ENCODE measurements at places on chromosomes 3 and 15.

- DNase-seq: no peak
Measured at GRCh38 chr15:96171853-96172296, 158.6 kb upstream of the NR2F2 start.

DNA sequence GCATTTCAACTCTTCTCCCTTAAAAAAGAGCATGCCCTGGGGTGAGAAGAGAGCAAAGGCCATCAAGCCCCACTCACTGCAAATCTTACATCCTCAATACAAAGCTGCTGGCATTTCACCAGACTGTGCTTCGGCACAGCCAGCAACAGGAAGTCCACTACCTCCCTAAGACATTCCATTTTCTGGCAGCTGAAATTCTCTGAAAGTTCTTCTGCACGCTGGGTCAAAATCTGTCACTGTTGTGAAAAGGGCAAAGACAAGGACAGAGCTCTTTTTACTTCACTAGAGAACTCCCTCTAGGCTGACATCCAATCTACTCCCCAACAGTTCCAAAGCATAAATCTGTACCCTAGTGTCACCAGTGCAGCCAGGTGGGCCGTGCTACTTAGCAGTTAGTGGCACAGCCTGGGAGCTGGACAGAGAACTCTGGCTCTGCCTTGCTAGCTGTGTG, 6.3 kb downstream of the MTMR10 start:
- DNase-seq: peak; percentile 67

DNA sequence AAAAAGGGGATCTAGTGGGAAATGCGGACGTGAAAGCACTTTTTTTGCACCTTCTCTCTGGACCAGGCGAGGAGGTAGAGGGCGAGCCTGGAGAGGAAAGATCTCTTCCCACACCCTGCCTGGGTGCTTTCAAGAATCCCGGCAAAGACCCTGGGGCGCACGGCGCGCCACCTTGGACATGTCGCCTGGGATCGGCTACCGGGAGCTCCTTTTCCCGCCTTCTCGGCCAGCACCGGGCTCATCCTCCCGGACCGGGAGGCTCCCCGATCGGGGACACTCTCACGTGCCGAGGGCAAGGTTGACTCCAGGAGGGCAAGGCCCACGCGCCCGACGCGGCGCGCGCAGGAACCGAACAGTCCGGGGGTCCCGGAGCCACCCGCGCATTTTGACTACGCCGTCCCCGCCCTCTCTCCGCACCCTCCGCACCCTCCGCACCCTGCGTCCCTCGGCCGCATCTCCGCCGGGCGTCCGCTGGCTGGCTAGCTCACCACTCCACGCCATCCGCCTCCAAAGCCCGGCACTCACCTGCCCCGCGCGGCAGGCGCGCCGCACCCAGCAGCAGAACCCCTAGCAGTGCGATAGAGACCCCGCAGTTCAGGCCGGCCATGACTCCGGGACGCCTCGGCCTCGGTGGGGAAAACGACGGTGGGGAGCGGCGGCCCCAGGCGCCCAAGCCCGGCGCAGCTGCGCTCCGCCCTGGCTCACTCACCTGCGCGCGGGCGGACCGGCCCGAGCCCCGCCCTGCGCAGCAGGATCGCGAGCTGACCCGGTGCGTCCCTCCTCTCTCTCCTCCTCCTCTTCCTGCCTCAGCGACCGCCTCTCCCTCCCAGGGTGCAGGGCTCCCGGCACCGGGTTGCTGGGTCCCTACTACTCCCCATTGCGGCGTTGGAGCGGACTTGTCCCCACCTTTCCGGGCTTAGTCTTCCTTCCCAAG, at the start of gene CDCP1:
CDCP1 (minus strand) TSS at position 698 of the 934 bp plus-strand sequence; CDS start at position 607, 91 bp downstream.
- no peak for DNase-seq

GRCh38 chr3:121545049-121545573, 677 bp downstream of the POLQ start:
- DNase-seq: no peak

- DNase-seq: peak; percentile 89
Measured at GRCh38 chr3:50267280-50267913, 1.6 kb upstream of the SEMA3B start.

- no peak for DNase-seq
Measured at GRCh38 chr3:126867863-126868200, 115.1 kb upstream of the PLXNA1 start.

DNA sequence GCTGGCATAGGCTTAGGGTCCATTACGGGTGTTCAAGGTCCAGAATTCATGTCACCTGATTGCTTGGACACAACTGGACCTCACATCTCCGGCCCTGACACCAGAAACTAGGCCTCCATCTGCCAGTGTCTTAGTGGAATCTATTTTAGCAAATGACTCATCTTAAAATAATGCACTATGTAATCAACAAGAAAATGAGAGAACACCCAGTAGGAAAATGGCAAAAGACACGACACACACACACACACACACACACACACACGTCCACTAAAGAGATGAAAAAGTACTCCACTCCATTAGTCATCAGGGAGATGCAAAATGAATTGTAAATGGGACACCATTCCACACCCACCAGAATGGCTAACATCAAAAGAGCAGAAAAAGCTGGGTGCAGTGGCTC, 11.2 kb downstream of the APBA2 start:
- DNase-seq: no peak

GRCh38 chr15:63329567-63330350, 51.9 kb downstream of the CA12 start:
- DNase-seq: no peak

DNA sequence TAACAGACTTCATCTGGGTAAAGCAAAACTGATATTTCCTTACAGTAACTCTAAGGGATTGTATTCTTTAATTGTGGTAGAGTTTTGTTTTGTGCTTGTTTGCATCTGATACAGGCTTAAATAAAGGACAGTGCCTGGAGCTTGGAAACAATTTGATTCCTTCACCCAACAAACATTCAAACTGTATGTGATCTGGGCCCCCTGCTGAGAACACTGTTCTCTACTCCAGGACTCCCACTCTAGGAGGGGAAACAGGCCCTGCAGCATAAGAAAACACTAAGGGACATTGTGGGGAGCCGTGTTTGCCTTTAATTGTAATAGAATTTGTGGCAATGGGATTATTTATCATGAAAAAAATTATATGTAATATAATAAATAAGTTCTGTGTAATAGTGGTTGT, 56.9 kb downstream of the CTDSPL start:
- DNase-seq: no peak

GRCh38 chr3:175193815-175194518, 334.8 kb downstream of the NAALADL2 start:
- no peak for DNase-seq

Measured in Right ventricle myocardium inferior (tissue), 1 donor.